ENCODE measurements at places on chromosomes 4 and X.
A peak's percentile ranks its signal among the peaks of the same experiment; 100 is the strongest.

GRCh38 chrX:23727206-23727605, 15.9 kb downstream of the ACOT9 start:
- DNase-seq, result no peak

GRCh38 chr4:82038936-82039335, 334.9 kb downstream of the HNRNPD start:
- DNase-seq, result no peak

- no peak for DNase-seq
Observed at GRCh38 chr4:119008761-119009160, 120.1 kb downstream of the SYNPO2 start.

DNA sequence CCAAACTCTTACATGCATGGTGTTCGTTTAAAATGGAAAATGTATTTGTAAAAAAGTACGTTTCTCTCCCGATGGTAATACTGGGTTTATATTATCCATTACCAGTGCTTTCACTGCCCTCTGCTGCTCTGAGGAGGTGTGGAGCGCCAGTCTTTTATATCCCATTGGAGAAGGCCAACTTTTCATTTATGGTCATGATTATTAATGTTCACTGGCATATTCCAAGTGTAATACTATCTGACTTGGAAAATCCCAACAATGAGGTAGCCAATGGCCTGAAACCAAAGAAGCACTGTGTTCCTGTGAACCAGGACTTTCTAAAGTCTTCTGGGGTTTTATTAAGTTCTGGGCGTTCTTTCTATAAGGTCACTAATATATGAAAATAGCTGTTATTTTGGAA, 80.7 kb downstream of the SYNPO2 start:
- peak; percentile 33 for DNase-seq

DNA sequence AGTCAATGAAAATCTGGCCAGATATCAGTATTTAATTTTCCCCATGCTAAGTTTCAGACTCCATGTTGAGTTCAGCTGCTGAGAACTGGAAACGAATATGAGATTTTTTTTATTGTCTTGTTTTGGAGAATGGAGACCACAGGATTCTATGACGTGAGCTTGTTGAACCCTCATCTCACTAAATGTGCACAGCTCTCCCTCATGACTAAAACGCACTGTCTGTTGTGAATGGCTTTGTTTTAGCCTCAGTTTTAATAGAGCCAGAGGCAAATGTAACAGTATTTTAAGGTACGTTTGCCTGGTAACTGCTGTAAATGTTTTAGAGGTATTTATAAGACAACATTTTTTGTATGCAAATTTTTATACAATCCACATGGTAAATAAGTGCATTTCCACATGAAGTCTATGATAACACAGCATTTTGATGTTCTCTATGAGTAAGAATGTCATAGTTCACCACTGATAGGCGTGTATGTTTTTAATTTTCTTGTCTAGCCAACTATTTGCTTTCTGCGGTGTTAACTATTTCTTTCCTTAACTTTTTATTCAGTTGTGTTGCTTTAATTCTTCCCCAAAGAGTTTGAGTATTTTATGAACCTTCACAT, 1159.3 kb upstream of the TENM3 start:
- DNase-seq, result no peak

GRCh38 chr4:635851-636627, 10.7 kb downstream of the PDE6B start:
- no peak for DNase-seq

GRCh38 chr4:3879681-3880614, 113.8 kb downstream of the ADRA2C start:
- no peak for DNase-seq

GRCh38 chr4:47786958-47787370, 50.9 kb downstream of the CORIN start:
- DNase-seq, result no peak

GRCh38 chr4:166941629-166942028, 292.7 kb downstream of the SPOCK3 start:
- DNase-seq, result no peak

- DNase-seq, result no peak
Observed at GRCh38 chr4:183304067-183304466, 16.0 kb downstream of the CLDN22 start.

DNA sequence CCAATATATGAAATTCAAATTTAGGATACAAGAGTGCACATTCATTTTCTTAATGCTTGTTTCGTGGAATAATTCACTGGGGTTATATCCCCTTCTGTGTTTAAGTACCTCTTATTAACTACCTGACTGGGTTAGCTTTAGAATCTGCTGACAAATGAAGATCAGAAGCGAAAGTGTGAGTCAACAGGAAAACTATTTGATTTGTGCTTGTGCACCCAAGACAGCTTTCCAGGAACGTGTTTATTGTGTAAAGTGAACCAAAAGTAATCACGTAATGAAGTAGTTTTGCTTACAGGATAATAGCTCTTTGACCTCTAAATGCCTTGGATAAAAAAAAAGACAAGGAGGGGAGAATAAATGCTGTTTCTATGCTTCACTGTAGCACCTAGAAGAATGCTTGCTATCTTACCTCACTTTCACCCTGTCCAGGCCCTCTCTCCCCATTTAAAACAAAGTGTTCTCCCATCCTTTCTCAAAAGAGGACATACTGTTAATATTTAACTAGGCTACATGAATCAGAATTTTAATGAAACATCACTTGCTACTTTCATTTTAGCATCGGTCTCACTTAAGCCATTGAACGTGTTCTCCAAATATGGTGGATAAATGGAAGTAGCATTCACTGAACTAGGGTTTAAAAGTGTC, 141.9 kb downstream of the THOC2 start:
- no peak for DNase-seq

GRCh38 chrX:15873566-15873965, 19.0 kb upstream of the AP1S2 start:
- DNase-seq, result no peak

All from COR-L47 (cell line).